ENCODE measurements at places on chromosomes 6 and 20.

- no peak for DNase-seq
Measured at GRCh38 chr6:147826698-147827097, 318.2 kb downstream of the SAMD5 start.

GRCh38 chr6:18415671-18416340 is 28.7 kb downstream of the RNF144B start:
- DNase-seq = no peak

GRCh38 chr6:163751032-163751525 is 336.6 kb downstream of the QKI start:
- DNase-seq = no peak

DNA sequence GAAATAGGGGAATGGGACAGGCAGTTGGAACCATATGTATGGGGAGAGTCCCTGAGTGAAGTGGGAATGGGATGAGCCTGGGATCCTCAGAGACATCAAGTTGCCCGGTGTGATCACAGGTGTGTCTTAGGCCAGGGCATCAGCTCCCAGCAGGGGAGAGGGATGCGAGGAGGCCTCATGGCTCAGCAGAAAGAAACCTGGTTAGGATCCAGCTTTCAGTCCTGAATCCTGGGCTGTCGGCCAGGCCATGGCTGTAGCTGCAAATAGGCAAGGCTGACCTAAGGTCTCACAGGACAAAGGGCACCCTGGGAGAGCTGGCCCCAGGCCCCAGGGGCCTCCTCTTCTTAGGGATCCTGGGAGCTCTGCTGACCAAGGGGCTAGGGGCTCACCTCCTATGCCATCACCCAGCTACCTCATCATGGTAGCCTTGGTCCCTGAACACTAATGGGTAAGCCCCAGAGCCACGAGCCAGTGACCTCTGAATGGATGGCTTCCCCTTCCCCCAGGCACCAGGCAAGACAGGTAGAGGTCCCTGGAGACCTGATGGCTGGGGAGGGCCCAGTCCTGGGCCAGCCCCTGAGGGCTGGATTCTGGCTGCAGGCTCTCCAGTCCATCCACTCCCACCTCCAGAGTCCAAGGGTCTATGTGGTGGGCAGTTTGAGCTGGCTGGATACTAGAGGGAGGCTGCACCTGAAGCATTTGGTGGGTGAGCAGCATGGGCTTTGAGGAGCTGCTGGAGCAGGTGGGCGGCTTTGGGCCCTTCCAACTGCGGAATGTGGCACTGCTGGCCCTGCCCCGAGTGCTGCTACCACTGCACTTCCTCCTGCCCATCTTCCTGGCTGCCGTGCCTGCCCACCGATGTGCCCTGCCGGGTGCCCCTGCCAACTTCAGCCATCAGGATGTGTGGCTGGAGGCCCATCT is at the start of gene SLC22A7:
TSS of gene SLC22A7 (plus strand) at position 617 of the 921 bp plus-strand sequence. CDS start at position 716, 99 bp downstream.
- no peak for DNase-seq

GRCh38 chr6:35635601-35636597 is 52.8 kb downstream of the FKBP5 start:
- no peak for DNase-seq
